Stimulated activated CD4-positive, alpha-beta T cell treated with anti-CD3 and anti-CD28 coated beads, Interleukin-1b, Interleukin-23, amount 100 ng/mL, for 1 hour (primary cell): ENCODE measurements at places on chromosomes 2 and 18.

- no peak for DNase-seq
Observed at GRCh38 chr18:5622905-5623304, 79.1 kb upstream of the EPB41L3 start.

DNA sequence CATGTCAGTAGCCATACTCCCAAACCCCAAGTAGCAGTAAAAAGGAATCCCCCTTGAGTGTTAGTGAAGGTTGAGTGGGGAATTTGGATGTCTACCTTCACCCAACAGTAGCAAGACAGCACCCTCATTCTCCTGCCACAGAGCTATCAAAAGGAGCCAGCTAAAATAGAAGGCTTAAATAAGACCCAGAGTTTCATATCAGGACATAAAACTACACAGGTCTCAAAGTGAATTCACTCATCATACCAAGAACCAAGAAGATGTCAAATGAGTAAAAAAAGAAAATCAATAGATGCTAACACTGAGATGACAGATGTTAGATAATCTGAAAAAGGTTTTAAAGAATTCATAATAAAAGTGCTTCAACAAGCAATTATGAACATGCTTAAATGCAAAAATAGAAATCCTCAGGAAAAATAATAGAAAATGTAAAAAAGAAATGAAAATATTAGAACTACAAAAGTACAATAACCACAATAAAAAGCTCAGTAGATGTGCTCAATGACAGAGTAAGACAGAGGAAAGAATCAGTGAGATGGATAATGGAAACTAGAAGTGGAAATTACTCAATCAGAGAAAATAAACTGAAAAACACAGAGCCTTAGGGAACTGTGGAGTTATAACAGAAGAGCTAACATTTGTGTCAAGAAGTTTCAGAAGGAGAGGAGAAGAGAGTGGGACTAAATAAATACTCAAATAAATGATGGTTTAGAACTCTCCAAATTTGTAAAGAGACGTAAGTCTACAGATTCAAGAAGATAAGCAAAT is 90.5 kb downstream of the EDAR start:
- DNase-seq: no peak

DNA sequence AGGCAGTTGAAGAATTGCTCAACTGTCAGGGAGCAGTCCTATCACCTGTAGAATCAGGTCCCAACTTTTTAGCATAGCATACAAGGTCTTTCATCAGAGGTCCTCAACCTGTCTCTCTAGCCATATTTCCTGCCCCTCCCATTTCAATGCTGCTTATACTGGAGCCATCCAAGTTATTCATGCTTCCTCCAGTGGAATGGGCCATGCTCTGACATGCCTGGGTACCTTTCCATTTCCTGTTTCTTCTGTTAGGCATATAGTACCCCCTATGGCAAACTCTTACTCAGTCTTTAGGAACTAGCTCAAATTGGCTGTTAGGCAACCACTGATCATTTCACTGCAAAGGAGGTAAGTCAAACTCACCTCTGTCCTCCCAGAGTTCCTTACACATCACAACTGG is 51.0 kb upstream of the ABCA12 start:
- no peak for DNase-seq

DNA sequence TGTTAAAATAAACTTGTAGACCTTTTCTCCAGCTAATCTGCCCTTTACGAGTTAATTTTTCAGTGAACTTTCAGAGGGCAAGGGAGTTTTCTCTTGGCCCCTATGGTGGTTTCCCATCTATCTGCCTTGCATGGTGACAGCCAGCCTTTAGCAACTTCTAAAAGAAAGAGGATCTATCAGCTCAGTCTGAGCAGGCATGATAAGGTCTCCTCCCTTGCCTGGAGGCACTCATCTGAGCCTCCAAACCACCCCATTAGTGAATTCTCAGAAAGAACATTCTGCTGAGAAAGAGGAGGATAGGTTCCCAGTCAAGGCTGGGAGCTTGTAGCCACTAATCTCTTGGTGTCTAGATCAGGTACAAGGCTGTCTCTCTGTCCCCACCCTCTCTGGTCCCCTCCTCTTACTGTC is 10.7 kb upstream of the GYPC start:
- DNase-seq: no peak

DNA sequence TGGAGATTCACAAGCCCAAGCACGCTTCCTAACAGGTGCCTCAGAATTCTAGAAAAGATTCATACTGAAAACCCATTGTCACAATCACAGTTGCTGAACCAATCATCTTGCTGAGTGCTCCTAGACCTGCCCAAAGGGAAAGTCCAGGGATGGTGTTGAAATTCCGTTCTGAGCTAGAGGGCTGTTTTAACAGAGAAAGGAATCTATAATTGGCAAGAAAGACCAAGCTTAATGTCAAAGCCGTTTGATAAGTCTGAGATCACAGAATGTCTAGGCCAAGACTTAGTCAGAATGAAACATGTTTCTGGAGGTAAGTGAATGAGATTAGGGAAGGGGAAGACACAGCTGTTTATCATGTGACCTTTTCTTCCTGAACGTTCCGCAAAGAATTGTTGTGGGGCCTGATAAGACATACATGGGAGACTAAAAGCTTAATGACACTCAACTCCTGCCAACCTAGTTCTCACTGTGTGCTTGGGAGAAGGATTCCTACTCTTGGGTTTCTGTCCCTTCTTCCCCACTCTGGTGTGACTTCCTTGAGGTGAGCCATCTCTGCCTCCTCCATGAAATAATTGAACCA is 27.5 kb downstream of the PMAIP1 start:
- DNase-seq: no peak

DNA sequence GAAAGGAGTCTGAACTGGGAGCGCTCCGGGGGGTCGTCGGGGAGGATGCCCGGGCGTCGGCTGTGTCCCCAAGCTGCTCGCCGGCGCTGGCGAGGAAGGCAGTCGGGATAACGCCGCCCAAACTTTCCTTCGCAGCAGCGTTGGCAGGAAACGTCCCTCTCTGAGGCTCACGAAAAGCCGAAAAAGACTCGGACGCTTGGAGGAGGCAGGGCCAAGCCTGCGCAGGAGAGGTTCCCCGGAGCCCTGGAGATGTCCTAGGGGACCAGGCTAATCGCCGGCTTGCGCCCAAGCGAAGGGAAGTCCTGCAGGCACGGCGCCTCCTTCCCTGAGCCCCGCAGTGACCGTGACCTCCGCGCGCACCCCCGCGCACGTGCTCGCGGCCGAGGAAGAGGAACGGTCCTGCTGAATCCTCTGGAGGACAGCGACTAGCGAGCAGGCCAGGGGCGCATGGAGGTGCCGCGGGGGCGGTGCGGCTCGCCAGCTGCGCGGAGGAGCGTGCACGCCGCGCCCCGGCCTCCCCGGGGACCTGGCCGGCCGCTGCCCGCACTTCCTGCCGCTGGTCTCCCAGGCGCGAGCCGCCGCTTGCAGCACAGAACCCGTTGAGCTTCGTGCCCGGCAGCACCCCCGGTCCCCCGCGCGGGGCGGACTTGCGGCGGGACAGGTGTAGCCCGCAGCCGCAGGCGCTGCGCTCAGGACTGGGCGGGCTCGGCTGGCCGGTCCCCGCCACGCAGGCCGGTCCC is at the start of gene SH3RF3:
Gene SH3RF3 (plus strand): TSS at position 590 of the 740 bp plus-strand sequence.
- DNase-seq: no peak

- no peak for DNase-seq
Observed at GRCh38 chr18:68733707-68734106, 18.8 kb upstream of the TMX3 start.

- no peak for DNase-seq
Observed at GRCh38 chr18:9952633-9953416, 39.0 kb downstream of the VAPA start.

DNA sequence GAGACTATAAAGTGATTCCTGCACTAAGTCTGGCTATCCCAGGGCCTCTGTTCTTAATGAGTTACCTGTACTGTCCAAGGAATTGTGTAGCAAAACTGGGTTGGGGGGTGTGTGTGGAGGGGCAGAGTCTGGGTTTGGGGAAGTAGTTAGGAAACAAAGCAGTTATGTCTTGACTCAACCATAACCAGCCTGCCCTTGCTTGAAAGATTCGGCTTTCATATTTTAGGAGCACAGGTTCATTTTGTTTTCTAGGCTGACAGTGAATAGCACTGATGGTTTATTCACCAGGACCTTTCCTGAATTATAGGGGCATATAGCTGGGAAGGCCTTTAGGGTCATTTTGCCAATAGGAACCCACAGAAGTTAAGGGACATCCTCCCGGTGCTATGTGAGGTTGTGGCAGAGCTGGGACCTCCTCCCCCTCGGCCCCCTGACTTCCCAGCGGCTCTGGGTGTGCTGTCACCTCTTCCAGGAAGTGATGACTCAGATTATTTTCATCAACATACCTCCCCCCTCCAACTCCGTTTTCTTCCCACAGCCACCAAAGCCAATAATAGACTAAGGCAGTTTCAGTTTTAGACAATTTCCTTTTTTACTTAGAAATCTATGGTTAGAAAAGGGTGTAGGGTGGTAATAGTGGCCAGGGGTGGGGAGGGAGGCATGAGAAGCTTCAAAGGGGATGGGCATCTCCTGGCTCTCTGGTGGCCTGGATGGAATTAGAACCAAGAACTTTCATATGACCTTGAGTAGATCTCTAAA is 44.8 kb downstream of the SETBP1 start:
- peak; percentile 33 for DNase-seq

- DNase-seq: no peak
Observed at GRCh38 chr18:51603551-51603950, 406.1 kb upstream of the MEX3C start.

DNA sequence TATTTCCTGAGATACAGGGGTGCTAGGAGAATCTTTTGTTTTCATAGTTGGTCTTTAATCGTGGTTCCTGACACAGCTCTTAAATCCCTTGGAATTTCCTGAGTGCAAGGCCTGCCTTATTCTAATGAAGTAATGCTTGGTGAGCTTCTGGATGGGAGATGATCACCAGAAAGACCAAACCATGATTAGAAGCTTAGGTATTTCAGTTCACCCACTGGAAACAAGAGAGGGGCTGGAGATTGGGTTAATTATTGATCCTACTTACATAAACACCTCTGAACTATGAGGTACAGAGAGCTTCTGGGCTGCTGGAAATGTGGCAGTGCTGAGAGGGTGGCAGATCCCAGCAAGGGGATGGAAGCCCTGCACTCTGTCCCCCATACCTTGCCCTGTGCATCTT is 406.8 kb downstream of the THSD7B start:
- DNase-seq: no peak

GRCh38 chr18:24600076-24600654 is 139.7 kb downstream of the HRH4 start:
- no peak for DNase-seq

DNA sequence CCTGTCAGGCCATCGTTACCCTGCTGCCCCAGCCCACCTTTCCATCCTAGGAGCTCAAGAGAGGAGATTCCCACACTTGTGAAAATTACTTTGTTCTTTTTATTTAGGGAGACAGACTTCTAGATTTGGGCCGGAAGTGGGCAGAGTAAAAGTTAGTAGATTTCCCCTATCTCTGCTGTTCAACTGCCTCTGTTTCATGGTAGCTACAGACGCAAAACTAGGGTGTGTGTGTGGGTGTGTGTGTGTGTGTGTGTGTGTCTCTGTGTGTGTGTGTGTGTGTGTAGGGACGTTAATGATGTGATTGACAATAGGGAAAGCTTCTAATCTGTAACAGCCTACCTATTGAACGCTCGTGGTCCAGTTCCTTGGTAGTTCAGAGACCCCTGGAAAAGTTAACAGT is 438 bp downstream of the PSMA8 start:
- DNase-seq: no peak

GRCh38 chr2:147425437-147426029 is 419.3 kb upstream of the ACVR2A start:
- DNase-seq: no peak

DNA sequence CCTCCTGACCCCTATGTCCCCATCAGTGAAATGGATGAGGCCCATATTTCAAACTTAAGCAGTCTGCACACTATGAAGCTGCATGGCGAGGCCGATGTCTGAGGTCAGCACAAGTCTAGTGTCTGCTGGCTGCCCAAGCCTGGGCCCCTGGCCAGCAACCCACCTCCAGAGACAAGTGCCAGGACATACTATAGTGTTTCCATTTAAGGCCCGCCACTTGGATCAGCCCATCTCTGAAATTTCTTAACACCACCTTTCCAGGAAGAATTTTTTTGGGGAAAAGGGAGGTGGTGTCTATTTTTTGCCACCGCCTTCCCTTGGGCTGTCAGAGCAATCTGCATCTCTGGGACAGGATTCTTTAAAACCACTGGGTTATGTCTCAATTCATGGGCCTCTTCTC is 1.8 kb downstream of the ACVR1 start:
- DNase-seq: no peak

GRCh38 chr2:166417669-166418068 is 41.9 kb upstream of the SCN9A start:
- DNase-seq: no peak

DNA sequence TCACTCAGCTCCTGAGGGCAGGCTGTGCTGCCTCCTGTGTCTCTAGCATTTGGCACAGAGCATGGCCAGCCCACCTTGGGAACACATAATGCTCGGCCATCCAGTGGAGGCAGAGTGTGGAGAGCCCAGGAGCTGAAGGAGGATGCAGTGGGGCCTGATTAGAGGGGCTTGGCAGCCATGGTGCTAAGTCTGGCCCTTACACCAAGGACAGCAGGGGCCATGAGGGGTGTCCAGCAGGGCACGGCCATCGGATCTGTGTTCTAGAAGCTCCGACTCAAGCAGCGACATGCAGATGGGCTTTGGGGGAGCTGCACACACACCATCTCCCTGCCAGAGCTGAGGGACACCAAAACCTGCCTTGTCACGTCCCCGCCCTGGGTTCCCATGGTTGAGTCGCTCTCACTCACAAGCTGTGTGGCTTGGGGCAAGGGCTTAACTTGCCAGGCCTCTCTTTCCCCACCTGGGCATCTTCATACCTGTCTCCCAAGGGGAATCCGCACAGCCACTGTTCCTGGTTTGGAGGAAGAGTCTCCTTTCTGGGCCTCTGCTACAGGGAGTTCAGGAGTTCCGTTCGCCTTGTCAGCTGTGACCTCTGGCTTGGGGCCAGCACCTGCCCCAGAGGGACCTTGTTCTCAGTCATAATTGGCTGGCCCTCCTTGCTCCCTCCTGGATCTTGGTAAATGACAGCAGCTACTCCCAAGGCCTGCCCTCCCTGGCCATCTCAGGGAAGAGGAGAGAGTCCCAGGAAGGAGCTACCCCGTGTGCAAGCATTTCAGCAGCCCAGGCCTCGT is 1.3 kb upstream of the TOGARAM2 start:
- DNase-seq: no peak

DNA sequence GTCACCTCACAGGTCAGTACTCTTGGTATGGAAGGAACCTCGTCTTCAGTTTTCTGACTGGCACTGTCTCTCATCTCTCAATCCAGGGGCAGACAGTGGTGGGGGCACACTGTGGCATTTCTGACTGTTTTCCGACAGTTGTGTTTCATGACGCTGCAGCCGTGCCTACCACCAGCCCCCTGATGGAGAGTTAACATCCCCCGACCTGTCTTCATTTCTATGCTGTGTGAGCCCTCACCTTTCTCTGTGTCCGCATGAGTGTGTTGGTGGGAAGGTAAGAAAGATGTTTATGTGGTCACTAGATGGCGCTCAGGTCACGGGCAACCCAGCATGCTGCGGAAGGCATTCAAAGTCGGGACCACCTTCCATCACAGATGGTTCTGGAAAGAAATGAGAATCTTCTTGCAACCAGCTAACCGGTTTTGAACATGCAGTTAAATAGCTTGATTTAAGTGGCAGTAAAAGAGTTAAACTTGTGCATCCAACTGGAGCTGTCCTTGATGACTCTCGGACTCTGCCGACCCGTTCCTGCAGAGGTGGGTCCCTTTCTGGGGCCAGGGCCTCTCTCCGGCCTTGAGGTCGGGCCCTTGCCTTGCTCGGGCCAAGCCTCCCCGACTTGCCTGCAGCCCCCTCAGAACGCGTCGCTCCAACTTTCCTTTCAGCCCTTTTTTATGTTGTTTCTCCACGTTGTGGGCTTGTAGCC is 92.4 kb downstream of the DYSF start:
- DNase-seq: peak; percentile 5
